ENCODE measurements at places on chromosomes 5 and 9.

- no peak for DNase-seq
Observed at GRCh38 chr9:70044490-70045307, 1.1 kb downstream of the MAMDC2 start.

DNA sequence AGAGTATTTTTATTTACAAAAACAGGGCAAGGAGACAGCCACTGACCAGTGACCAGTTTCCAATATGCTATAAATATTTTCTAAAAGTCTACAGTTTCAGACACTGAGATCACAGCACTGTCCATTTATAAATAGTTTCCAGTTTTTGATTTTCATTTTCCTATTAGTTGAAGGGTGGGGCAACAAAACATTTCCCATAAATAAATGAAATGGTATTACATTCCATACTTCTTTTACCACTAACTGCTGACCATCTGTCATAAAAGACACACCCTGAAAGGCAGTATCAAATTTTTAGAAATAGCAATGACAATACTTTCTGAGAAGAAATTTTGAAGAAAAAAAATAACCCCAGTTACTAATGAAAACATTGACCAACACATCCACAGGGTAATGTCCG, 126.7 kb downstream of the ARSB start:
- DNase-seq, result no peak

DNA sequence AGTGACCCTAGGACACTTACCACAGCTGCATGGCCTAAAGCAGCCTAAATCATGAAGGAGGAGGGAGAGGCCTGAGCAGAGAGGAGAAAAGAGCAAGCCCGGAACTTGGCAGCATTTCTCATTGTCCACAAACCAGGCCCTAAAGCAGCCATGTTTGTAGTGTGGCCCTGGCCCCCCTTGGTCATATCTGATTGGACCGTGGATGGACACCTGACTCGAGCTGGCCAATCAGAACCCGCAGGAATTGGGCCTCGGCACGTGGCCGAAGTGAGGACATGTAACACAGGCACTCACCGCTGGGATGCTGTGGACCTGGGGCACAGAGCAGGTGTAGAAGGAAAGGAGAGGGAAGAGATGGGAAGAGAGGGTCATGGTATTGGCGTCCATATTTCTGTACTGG, 56.9 kb downstream of the ASS1 start:
- DNase-seq, result no peak

GRCh38 chr9:82549174-82549821, 513.6 kb downstream of the RASEF start:
- no peak for DNase-seq

DNA sequence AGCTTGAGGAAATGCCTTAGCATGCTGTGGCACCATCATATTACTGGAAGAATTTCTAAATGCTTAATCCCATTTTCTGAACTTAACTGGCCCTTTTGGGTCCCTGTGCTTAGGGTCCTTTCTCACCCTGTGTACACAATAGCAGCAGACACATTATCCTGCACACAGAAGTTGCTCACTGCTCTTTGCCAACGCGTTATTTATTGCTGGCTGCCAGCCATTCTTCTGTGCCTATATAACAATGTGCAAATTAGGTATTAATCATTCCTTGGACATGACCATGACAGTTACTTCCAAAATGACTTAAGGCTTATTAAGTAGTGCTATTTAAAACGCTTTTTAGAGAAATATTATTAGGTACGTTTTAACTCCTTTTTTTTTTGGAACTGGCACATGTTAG, 134.7 kb downstream of the FBN2 start:
- no peak for DNase-seq

DNA sequence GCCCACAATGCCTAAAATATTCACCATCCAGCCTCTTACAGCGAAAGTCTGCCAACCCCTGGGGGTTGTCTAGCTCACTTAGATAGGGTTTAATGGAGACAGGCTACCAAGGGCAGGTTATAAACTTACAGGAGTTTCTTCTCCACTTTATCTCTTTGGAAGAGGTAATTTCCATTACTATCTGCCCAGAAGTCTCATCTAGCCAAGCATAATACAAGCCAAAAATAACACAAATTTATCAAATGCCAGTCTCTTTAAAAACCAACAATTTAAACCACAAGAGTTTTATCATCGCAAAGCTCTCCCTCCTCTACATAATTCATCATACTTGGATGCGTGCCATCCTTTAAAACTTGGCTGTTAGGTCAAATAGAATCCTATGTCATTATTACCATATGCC, 6.2 kb downstream of the RBM22 start:
- DNase-seq, result no peak

DNA sequence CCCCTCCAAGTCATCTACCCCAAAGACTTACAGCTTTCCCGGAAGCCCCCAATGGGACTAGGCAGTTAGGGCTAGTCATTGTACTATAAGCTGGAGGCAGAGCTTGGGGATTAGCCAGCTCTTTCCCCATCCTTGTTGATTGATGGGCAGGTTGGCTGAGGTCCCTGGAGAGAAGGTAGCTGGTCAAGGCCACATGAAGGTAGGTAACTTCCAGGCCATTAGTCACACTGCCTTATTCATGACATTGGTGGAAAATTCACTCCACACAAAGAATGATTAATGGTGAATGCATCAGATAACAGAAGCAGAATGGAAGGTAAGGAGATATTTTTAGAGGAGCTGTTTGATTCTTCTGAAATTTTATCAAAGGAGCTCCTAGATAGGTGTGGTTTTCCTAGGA, 49.5 kb upstream of the TGFBR1 start:
- DNase-seq, result no peak

Data from KBM-7 (cell line).